ENCODE measurements at places on chromosomes 2 and 18.
A peak's percentile ranks its signal among the peaks of the same experiment; 100 is the strongest.

GRCh38 chr2:145927131-145927950 is 1407.4 kb upstream of the ZEB2 start:
- H3K4me1 ChIP-seq: 0 out of 2 replicates have a peak, but pooled peaks cover 4% of the 10 kb centered on the region
- DNase-seq: no peak
- H3K4me3 ChIP-seq: no peak overlapping the region
- no peaks in the 10 kb centered on the region for H3K36me3 ChIP-seq
- H3K27me3 ChIP-seq: no peaks in the 10 kb centered on the region

GRCh38 chr2:20224716-20225293 is at the start of gene SDC1:
TSS of gene SDC1 (minus strand) at chr2:20225130. CDS start at chr2:20224867, 263 bp downstream.
- H3K27ac ChIP-seq: peak within 1 kb of the TSS; percentile 98
- peak within 1 kb of the TSS; percentile 92 for H3K4me3 ChIP-seq
- peak; percentile 79 for DNase-seq

DNA sequence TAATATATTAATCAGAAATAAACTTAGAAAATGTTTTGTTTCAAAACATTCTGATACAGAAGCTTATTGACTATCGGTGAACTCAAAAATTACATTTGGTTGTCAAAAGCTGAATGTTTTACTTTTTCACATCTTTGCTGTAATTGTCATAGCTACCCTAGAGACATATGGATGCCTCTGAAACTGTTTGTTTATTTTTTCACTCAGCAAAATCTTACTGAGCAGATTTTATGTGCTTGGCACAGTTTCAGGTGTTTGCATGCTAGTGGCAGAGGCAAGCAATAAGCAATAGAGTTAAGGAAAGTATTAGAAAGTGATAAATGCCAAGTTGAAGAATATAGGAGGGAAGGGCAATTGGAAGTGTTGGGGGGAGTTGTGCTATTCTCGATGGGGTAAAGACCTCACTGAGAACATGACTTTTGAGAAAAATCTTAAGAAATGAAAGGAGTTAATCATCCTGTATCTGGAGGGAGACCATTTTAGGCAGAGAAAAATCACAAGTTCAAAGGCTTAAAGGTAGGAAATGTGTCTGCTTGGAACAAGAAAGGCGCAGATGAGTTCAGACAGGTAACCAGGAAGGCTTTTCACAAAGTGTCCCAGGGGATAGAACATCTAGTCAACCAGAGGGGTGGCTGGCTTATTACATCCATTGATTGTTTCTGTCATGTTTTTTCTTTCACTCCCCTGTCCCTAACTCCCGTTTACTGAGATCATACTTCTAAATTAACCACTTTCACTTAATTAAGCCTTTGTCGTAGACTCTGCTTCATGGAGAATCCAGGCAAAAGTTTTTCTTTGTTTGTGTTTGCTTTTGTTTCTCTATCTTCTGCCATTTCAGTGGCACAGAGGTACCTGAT is 27.2 kb upstream of the COBLL1 start:
- H3K27ac ChIP-seq: peak overlapping the region; percentile 51
- H3K4me1 ChIP-seq: peaks cover 40% of the 10 kb centered on the region
- peak overlapping the region; percentile 29 for H3K4me3 ChIP-seq
- DNase-seq: peak; percentile 53
- no peaks in the 10 kb centered on the region for H3K27me3 ChIP-seq

DNA sequence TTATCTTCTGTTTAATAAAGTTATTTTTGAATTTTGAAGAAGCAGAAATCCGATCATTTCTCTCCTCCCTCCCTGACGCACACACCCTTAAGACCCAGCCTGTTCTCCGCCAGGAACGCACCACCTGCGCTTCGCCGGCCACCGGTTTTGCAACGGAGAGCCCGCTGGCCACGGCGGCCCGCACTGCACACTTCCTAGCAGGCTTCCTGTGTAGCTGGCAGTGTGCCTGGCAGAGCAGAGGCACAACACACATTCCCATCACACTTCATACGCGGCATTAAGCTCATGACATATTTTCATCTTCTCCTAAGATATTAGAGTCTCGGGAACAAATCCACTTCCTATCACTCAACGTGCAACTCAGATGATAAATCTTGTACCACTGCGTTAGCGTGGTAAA is 148.0 kb downstream of the HDAC4 start:
- no peaks in the 10 kb centered on the region for H3K27me3 ChIP-seq
- DNase-seq: no peak
- H3K4me3 ChIP-seq: peak overlapping the region; percentile 25
- H3K27ac ChIP-seq: peak overlapping the region; percentile 49
- H3K4me1 ChIP-seq: peaks cover 17% of the 10 kb centered on the region
- H3K36me3 ChIP-seq: no peaks in the 10 kb centered on the region

DNA sequence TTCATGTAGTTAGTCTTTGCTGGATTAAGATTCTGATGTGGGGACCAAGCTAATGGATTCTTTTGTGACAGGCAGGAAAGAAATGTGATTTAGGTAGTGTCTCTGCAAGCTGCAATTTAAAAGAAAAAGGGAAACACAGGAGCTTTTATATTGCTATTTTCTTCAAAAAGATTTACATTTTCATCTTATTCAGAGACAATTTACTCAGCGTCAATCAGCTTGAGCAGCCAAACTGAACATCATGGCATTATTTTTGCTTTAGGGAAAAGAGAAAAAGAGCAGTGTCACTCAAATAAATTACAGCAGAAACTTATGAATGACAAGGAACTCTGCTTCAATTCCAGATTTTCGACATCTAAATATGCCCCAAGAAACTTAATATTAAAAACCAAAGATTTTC is 67.4 kb downstream of the PLA2R1 start:
- no peak for DNase-seq
- no peak overlapping the region for H3K27ac ChIP-seq
- H3K27me3 ChIP-seq: no peaks in the 10 kb centered on the region
- peaks cover 4% of the 10 kb centered on the region for H3K4me1 ChIP-seq

- peaks cover 5% of the 10 kb centered on the region for H3K4me1 ChIP-seq
- no peak for DNase-seq
- H3K4me3 ChIP-seq: no peak overlapping the region
- H3K27ac ChIP-seq: no peak overlapping the region
- peaks cover 19% of the 10 kb centered on the region for H3K27me3 ChIP-seq
Observed at GRCh38 chr2:118858485-118859156, 11.2 kb upstream of the EN1 start.

DNA sequence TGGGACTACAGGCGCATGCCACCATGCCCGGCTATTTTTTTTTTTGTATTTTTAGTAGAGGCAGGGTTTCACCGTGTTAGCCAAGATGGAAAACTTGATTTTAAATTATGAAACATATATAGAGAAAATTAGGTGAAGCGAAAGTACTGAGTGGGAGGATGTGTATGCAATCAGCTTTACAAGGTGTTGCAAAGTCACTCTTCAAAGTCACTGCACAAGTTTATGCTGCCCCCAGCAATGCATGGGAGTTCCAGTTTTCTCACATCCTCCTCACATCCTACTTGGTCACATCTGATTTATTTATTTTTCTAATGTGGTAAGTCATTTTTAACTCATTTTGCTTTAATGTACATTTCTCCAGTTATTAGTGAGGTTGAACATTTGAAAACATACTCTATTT is 49.2 kb upstream of the CHN1 start:
- no peak overlapping the region for H3K4me3 ChIP-seq
- H3K36me3 ChIP-seq: no peaks in the 10 kb centered on the region
- H3K27me3 ChIP-seq: no peaks in the 10 kb centered on the region

- no peak overlapping the region for H3K27ac ChIP-seq
- no peaks in the 10 kb centered on the region for H3K36me3 ChIP-seq
- DNase-seq: peak; percentile 41
- H3K4me1 ChIP-seq: no peaks in the 10 kb centered on the region
- H3K4me3 ChIP-seq: no peak overlapping the region
Observed at GRCh38 chr2:177334940-177335543, 57.5 kb upstream of the AGPS start.

GRCh38 chr2:172496160-172496608 is 59.7 kb upstream of the PDK1 start:
- H3K4me3 ChIP-seq: no peak overlapping the region
- no peak for DNase-seq
- H3K27ac ChIP-seq: peak overlapping the region; percentile 33
- H3K27me3 ChIP-seq: no peaks in the 10 kb centered on the region

DNA sequence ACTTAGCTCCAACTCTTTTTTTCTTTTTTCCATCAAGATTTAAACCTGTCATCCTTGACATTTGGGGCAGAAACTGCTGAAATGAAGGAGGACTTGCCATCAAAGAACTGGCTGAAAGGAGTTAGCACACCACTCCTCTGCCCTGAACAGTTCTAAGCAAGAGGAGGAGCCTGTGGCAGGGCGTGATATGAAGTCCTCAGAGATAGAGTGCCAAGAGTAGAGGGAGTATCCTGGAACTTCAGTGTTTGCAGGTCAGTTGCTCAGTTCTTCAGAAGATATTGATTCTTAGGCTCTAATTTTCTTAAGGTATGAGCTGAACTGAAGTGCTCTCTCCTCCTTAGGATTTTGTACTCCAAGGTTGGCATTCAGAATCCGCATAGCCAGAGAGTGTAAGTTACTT is 15.2 kb downstream of the NABP1 start:
- no peak for DNase-seq
- peaks cover 2% of the 10 kb centered on the region for H3K36me3 ChIP-seq
- H3K27me3 ChIP-seq: no peaks in the 10 kb centered on the region
- H3K4me1 ChIP-seq: no peaks in the 10 kb centered on the region

DNA sequence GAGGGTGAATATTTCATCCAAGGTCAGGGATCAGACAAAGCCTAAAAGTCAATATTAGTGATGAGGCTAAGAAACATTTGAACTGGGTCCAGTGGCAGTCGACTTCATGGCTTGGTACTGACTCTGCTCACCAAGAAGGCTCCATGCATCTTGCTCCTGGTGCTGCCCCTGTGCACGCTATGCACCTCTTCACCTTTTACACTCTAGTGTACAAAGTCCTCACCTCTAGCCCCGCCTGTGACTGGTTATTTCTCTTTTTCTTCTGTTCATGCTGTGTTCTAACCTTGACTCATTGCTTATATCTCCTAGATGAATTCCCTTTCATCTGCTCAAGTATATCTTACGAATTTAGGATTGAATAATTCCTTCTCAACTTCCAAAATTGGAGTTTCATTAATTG is 52.4 kb upstream of the ZNF385B start:
- H3K4me3 ChIP-seq: no peak overlapping the region
- no peak overlapping the region for H3K27ac ChIP-seq
- no peaks in the 10 kb centered on the region for H3K27me3 ChIP-seq

- H3K4me3 ChIP-seq: no peak overlapping the region
- H3K36me3 ChIP-seq: no peaks in the 10 kb centered on the region
Observed at GRCh38 chr2:71894261-71894660, 253.4 kb downstream of the CYP26B1 start.

GRCh38 chr18:56910237-56910636 is 236.7 kb upstream of the BOD1L2 start:
- no peaks in the 10 kb centered on the region for H3K36me3 ChIP-seq
- H3K27me3 ChIP-seq: no peaks in the 10 kb centered on the region
- DNase-seq: no peak
- no peak overlapping the region for H3K27ac ChIP-seq
- no peak overlapping the region for H3K4me3 ChIP-seq

GRCh38 chr2:66428986-66429612 is 5.8 kb upstream of the MEIS1 start:
- H3K36me3 ChIP-seq: no peaks in the 10 kb centered on the region
- no peak overlapping the region for H3K4me3 ChIP-seq
- DNase-seq: peak; percentile 71
- H3K27ac ChIP-seq: no peak overlapping the region
- no peaks in the 10 kb centered on the region for H3K4me1 ChIP-seq

- H3K27ac ChIP-seq: no peak overlapping the region
- DNase-seq: peak; percentile 27
- no peaks in the 10 kb centered on the region for H3K4me1 ChIP-seq
- no peaks in the 10 kb centered on the region for H3K27me3 ChIP-seq
- no peaks in the 10 kb centered on the region for H3K36me3 ChIP-seq
Observed at GRCh38 chr2:154952346-154952980, 254.0 kb downstream of the KCNJ3 start.

DNA sequence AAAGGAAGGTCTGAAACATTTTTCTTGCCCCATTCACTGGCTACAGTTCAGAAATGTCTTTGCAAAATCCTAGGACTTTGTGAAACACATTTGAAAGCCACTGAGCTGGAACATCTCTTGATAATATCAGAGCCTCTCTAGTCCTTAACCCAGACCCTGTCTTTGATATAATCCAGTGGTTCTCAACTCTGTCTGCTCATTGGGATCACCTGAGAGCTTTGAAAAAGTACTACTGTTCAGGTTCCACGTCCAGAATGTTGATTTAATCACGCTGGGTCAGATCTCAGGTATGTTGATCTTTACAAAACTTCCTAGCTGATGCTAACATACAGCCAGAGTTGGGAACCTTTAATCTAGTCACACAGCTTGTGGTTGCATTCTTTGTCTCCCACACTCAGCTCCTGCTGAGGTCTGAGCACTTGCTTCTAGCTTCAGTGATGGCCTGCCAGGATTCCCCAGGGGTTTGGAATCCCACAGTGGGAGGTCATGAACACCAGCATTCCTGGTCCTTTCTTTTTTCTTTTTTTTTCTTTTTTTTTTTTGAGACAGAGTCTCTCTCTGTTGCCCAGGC is 262.7 kb downstream of the SETBP1 start:
- H3K36me3 ChIP-seq: no peaks in the 10 kb centered on the region
- H3K4me1 ChIP-seq: no peaks in the 10 kb centered on the region

- H3K4me3 ChIP-seq: no peak overlapping the region
- H3K36me3 ChIP-seq: no peaks in the 10 kb centered on the region
- DNase-seq: no peak
- no peaks in the 10 kb centered on the region for H3K27me3 ChIP-seq
Observed at GRCh38 chr2:183892315-183892941, 705.9 kb upstream of the ZNF804A start.

DNA sequence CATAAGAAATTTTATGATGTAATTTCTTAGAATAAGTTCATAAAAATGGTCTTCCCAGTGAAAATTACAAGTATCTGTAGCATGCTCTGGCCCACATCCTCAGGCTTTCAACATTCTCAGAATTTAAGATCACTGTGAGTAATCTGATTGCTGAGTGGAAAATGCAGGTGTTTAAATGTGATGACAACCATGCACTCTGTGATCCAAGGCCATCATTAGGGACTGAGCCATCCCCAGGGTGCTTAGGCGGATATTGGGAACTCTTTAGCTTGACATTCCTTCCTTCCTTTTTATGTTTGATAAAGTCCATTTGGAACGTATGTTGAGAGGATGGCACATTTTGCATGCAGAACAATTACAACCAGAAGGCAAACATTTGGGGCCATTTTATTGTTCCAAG is 95.5 kb downstream of the ARL4C start:
- no peaks in the 10 kb centered on the region for H3K27me3 ChIP-seq
- H3K36me3 ChIP-seq: no peaks in the 10 kb centered on the region
- no peaks in the 10 kb centered on the region for H3K4me1 ChIP-seq
- no peak for DNase-seq
- no peak overlapping the region for H3K27ac ChIP-seq
- H3K4me3 ChIP-seq: no peak overlapping the region

GRCh38 chr18:3466045-3466444 is 16.1 kb downstream of the TGIF1 start:
- H3K4me1 ChIP-seq: no peaks in the 10 kb centered on the region
- no peak overlapping the region for H3K4me3 ChIP-seq
- no peaks in the 10 kb centered on the region for H3K36me3 ChIP-seq

GRCh38 chr2:104340879-104341828 is 512.8 kb upstream of the POU3F3 start:
- H3K4me3 ChIP-seq: no peak overlapping the region
- no peaks in the 10 kb centered on the region for H3K4me1 ChIP-seq
- H3K27ac ChIP-seq: no peak overlapping the region
- no peaks in the 10 kb centered on the region for H3K27me3 ChIP-seq
- DNase-seq: no peak
- no peaks in the 10 kb centered on the region for H3K36me3 ChIP-seq
